Keratinocyte (primary cell): ENCODE measurements at places on chromosomes 7 and 10.

DNA sequence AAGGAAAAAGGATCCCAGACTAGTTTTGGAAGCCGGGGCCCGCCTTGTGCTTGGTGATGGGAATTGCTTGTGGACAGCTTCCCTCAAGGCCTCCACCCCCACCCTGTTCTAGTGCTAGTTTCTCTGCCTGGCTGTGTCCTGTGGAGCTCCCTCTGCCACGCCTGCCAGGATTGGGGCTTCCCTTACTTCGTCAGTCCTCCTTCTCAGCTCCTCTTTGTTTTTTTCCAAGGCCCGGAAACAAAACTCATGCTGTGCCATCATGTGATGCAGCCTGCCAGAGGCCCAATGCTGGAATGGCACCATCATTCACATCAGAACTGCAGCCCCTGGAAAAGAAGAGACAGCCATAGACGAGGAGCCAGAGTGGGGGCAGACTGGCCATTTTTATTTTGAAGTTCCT is 11.2 kb downstream of the YKT6 start:
- H3K4me3 ChIP-seq, result no peak overlapping the region
- H3K4me1 ChIP-seq, result no peaks in the 10 kb centered on the region
- no peaks in the 10 kb centered on the region for H3K27me3 ChIP-seq
- H3K36me3 ChIP-seq, result peaks cover 46% of the 10 kb centered on the region
- H3K27ac ChIP-seq, result no peak overlapping the region

- DNase-seq, result no peak
- H3K36me3 ChIP-seq, result no peaks in the 10 kb centered on the region
- H3K27me3 ChIP-seq, result no peaks in the 10 kb centered on the region
- peak within 1 kb of the TSS; percentile 26 for H3K4me3 ChIP-seq
- peak within 1 kb of the TSS; percentile 63 for H3K27ac ChIP-seq
- peaks cover 38% of the 10 kb centered on the region for H3K4me1 ChIP-seq
Measured at GRCh38 chr7:1555813-1556543, at the start of gene TMEM184A. TSS of gene TMEM184A (minus strand) at chr7:1556205. CDS start at chr7:1555484, 721 bp downstream.

- peaks cover 6% of the 10 kb centered on the region for H3K4me1 ChIP-seq
- DNase-seq, result no peak
- no peaks in the 10 kb centered on the region for H3K36me3 ChIP-seq
- no peaks in the 10 kb centered on the region for H3K27me3 ChIP-seq
- H3K4me3 ChIP-seq, result no peak overlapping the region
Measured at GRCh38 chr7:100607111-100607510, 4.9 kb downstream of the PCOLCE start.

DNA sequence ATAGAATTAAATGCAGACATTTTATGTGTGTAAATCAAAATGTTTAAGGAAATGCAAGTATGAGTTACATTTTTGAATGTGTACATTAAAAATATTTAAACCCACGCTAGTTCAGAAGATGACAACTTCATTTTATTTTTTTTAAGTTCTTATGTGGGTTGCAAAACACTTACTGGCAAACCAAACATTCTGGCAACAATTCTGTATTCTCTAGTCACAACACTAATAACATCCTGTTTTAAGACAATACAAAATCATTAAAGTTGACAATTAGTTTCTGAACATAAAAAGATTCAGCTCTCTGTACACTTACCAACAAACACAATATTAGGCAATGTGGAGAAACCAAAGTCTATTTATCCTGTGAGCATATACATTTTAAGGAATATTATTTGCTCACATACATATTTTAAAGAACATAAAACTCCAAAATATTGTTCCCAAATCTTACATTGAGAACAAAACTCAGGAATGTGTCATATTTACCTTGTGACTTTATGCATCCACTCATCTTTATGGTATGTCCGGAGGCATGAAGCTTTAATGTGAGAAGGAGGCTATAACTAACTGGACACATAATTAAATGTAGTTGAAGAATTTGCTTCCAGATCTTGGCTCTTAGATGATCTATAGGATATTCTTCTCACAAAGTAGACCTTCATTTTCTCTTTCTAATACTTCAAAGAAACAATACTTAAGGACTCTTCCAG is 134.7 kb downstream of the DGKB start:
- H3K36me3 ChIP-seq, result no peaks in the 10 kb centered on the region
- DNase-seq, result no peak
- H3K27me3 ChIP-seq, result no peaks in the 10 kb centered on the region
- H3K27ac ChIP-seq, result no peak overlapping the region

DNA sequence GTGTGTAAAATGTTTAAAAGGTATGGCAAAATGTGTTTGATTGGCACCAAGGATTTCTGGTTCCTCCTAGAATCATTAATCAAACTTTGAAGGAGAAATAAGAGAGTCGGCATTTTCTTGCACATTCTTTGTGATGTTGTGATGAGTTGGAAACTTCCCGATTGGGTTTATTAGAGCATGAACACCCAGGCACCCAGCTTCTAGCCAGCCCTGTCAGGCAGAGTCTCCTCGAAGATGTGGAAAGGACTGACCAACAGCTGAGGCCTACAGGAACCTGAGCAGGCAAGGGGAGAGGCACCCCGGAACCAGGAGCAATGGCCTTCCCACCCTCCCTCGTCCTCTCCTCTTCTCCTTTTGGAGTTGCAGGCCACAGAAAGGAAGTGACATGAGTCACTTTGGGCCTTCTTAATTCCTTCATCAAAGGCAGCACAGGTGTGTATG is 68.7 kb downstream of the EGFR start:
- no peaks in the 10 kb centered on the region for H3K27me3 ChIP-seq
- no peak for DNase-seq

GRCh38 chr10:75395932-75396630 is 5.5 kb downstream of the ZNF503 start:
- H3K4me1 ChIP-seq, result peaks cover 11% of the 10 kb centered on the region
- no peak for DNase-seq
- H3K36me3 ChIP-seq, result no peaks in the 10 kb centered on the region

DNA sequence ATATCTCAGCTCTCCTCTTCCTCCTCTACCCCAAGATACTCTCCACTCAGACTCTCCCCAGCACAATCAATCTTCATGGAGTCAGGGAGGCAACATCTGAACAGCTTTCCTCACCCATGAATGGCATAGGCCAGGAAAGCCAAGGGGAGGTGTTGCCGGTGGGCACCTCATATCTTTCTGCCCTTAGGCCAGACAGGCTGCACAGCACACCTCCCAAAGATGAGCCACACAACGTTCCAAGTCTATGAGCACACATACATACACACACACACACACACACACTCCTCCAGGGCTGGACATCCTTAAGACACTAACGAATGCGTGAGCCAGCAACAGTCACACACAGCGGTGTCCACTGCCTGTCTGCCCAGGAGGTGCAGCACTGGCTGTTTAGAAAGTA is 17.7 kb downstream of the COBL start:
- no peaks in the 10 kb centered on the region for H3K36me3 ChIP-seq
- H3K4me3 ChIP-seq, result no peak overlapping the region
- no peak for DNase-seq
- no peak overlapping the region for H3K27ac ChIP-seq

DNA sequence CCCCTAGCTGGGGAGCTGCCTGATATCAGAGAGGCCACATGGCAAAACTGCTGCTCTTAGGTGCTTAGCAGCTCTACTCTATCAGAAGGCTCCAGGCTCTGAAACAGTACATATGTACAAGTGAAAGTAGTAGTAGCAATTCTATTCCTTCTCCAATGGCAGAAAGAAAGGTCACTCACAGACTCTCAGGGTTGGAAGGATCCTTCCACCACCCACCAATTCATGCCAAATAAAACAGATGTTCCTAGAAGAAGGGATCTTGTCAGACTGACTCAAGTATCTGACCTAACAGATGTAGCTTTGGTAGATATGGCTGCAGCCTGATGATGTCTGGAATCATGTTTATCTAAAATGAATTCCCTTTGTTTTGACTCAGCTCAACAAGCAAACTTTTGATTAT is 8.0 kb upstream of the ALDH18A1 start:
- no peak overlapping the region for H3K4me3 ChIP-seq
- H3K36me3 ChIP-seq, result peaks cover 6% of the 10 kb centered on the region
- no peak overlapping the region for H3K27ac ChIP-seq

DNA sequence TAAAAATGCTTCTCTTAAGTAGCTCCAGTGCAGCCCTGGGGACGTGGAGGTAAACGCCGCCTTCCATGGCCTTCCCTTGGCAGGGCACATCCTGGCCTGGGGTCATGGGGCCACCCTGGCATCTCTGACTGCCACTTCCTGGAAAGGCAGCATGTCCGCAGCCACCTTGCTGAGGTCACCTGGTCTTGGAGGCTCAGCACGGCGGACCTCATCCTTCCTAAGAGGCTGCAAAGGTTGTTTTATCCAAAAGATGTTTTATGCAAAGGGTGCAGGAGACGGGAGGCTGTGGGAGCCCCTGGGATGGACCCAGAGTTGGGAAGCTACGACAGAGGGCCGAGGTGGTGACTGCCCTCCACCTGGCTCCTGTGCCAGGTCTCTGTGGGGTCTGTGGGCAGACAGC is 106.0 kb downstream of the TCERG1L start:
- H3K4me3 ChIP-seq, result no peak overlapping the region
- H3K27me3 ChIP-seq, result no peaks in the 10 kb centered on the region
- no peak overlapping the region for H3K27ac ChIP-seq
- H3K36me3 ChIP-seq, result no peaks in the 10 kb centered on the region
- no peak for DNase-seq

DNA sequence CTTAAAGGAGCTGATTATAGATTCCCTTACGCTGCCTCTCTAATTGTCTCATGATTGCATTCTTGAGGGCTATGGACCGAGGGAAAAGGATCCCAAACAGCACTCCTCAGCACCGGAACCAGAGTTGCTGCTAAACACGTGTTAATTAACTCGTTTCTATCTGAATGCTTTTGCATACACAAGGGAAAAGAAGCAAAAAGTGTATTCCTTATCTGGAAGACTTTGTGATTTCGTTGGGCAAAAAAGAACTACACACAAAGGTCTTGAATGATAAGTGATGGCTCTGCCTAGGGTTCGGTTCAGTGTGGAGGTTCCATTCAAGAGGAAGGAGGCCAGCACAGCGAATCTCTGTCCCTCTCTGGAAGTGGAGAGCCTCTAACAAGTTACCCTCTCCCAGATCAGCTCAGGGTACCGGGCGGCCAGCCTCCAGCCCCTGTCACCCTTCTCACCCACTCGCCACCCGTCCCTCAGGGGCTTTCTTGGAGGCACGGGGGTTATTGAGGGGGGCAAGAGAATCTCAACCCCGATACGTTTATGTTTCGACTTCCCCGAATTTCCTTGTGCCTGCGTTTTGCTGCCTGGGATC is 515 bp upstream of the SLC4A2 start:
- no peaks in the 10 kb centered on the region for H3K27me3 ChIP-seq
- H3K4me3 ChIP-seq, result peak overlapping the region; percentile 90
- peaks cover 7% of the 10 kb centered on the region for H3K36me3 ChIP-seq
- peaks cover 43% of the 10 kb centered on the region for H3K4me1 ChIP-seq
- DNase-seq, result no peak

DNA sequence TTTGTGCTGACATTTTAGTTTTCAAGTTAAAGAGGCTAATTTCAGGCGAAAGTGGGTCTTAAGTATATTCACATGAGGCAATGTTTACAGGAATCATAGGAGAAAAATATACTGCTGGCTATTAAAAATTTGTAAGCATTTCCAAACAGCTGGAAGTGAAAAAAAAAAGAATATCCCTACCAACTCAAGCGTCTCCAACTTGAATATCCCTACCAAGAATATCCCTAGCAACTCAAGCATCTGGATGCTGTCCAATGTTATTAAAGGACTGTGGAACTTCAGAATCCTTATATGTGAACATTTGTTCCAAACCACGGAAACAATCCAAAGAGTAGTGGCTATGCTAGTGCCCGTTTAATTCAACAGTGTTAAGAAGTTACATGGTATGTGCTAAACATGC is 1303.0 kb downstream of the GATA3 start:
- no peaks in the 10 kb centered on the region for H3K4me1 ChIP-seq
- no peaks in the 10 kb centered on the region for H3K36me3 ChIP-seq
- H3K4me3 ChIP-seq, result no peak overlapping the region
- H3K27me3 ChIP-seq, result no peaks in the 10 kb centered on the region
- no peak for DNase-seq

- H3K27ac ChIP-seq, result no peak within 1 kb of the TSS
- peak within 1 kb of the TSS; percentile 40 for H3K4me3 ChIP-seq
- H3K4me1 ChIP-seq, result peaks cover 17% of the 10 kb centered on the region
- peaks cover 18% of the 10 kb centered on the region for H3K27me3 ChIP-seq
Measured at GRCh38 chr10:59176241-59177030, at the start of gene PHYHIPL. TSS of gene PHYHIPL (plus strand) at chr10:59176643. CDS start at chr10:59176854, 211 bp downstream.

- H3K27ac ChIP-seq, result no peak overlapping the region
- no peaks in the 10 kb centered on the region for H3K4me1 ChIP-seq
- no peaks in the 10 kb centered on the region for H3K36me3 ChIP-seq
- no peak for DNase-seq
- H3K27me3 ChIP-seq, result no peaks in the 10 kb centered on the region
Measured at GRCh38 chr7:31767686-31768358, 80.8 kb downstream of the PPP1R17 start.
